ENCODE measurements at places on chromosomes 1 and 21. TPM values are rescaled to one million over a fixed set of nuclear protein-coding genes. Genes with fewer than 3 reads are reported as not detected.
A peak's percentile ranks its signal among the peaks of the same experiment; 100 is the strongest.

GRCh38 chr1:168582688-168583336 is 6.4 kb downstream of the XCL1 start:
- no peaks in the 10 kb centered on the region for H3K27me3 ChIP-seq
- H3K36me3 ChIP-seq: no peaks in the 10 kb centered on the region
- no peak overlapping the region for H3K27ac ChIP-seq
- H3K4me1 ChIP-seq: no peaks in the 10 kb centered on the region
- DNase-seq: no peak

The KRTAP13-2 gene
- total RNA-seq: not detected

- no peak for DNase-seq
- no peak overlapping the region for H3K4me3 ChIP-seq
- no peaks in the 10 kb centered on the region for H3K27me3 ChIP-seq
- no peak overlapping the region for H3K27ac ChIP-seq
- H3K4me1 ChIP-seq: peaks cover 4% of the 10 kb centered on the region
- H3K36me3 ChIP-seq: no peaks in the 10 kb centered on the region
Observed at GRCh38 chr1:85555867-85556573, 24.5 kb upstream of the CCN1 start.

DNA sequence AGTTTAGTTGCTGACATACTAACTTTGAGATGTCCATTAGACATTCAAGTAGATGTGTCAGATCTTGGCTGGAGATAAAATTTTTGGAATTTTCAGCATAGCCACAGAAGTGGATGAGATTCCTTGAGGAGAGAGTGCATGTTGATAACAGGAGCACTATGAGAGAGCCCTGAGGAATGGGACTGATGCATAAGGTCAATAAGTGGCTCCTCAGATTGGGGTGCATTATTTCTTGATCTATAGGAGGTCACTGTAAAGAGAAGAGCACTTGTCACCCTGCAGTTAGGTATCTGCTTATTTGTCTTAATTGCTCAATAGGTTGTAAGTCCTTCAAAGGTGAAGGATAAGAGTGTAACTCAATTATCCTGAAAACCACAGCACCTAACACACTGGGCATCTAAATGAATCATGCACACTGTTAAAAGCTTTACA is 52.0 kb upstream of the TACSTD2 start:
- DNase-seq: no peak
- peaks cover 24% of the 10 kb centered on the region for H3K4me1 ChIP-seq
- no peaks in the 10 kb centered on the region for H3K27me3 ChIP-seq
- H3K4me3 ChIP-seq: no peak overlapping the region
- no peak overlapping the region for H3K27ac ChIP-seq
- H3K36me3 ChIP-seq: no peaks in the 10 kb centered on the region

GRCh38 chr1:23578997-23579363 is 19.7 kb upstream of the ID3 start:
- H3K27ac ChIP-seq: peak overlapping the region; percentile 74
- no peaks in the 10 kb centered on the region for H3K36me3 ChIP-seq
- H3K4me3 ChIP-seq: no peak overlapping the region
